ENCODE measurements at places on chromosomes 11 and 22.

- no peak for DNase-seq
Measured at GRCh38 chr22:50193621-50194020, 7.2 kb upstream of the SELENOO start.

- DNase-seq: no peak
Measured at GRCh38 chr22:40363059-40363458, 7.3 kb upstream of the SGSM3 start.

DNA sequence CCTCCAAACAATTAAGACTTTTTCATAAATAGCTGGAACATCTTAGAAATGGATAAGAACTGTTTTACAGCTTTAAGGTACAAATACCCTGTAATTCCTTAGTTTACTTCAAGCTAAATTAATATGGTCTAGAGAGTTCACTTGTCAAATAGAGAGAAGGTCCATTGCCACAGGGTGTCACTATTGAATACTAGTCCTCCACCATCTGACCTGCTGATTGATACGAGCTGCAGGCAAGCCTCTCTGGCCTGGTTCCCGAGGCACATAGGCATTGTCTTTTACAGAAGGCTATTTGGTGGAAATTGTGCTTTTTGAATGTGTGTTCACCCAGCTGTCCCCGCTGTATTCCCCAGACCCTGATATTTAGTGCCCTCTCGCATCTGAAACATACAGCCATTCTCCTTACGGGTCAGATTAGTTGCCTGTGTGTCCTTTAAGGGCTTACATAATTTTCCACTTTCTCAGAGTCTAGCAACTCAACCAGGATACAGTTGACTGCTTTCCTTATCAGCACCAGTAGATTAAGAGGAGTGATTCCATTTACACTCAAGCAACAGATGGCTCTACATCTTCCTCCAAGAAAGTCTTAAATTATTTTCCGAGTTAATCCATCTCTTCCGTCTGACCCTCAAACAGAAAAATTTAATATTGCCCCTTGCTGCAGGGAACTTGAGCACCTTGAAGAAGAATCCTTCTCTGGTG is 788.8 kb upstream of the FAT3 start:
- no peak for DNase-seq

DNA sequence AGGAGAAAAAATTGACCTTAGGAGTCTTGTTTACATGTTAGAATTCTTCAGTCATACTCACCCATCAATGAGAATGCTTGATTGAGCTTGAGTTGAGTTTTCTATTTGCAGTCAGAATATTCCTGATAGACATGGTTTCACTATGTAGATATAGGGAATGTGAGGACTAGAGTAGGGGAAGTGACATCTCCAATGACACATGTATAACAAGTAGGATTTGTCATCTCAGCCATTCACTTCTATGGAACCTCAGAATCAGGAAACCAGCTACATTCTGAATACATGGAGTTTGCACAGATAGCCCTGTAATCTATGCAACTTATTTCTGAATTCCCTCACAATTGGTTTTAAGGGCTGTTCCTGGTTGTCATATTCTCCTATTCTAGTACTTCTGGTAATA is 20.1 kb upstream of the OR9Q1 start:
- DNase-seq: no peak

GRCh38 chr11:22957786-22958185 is 97.5 kb upstream of the CCDC179 start:
- DNase-seq: no peak

- no peak for DNase-seq
Measured at GRCh38 chr11:124090996-124091395, 24.3 kb upstream of the VWA5A start.

GRCh38 chr11:132037467-132037862 is 667.0 kb downstream of the NTM start:
- no peak for DNase-seq

DNA sequence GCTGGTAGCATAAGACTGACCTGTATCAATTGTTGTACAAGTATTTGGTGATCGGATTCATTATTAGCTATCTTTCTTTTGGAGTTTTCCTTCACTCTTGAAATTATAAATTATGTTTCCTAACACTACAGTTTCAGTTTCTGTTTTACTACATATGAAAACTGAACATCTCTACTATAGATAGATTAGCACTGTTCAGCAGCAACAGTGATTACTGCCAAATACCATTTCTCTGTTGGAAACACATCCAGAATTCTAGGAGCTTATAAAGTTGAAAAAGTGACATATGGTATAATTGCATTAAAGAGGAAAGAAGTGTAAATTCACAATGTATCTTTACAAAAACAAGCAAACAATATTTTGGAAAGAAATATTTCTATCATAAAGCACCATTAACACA is 118.5 kb upstream of the GRIA4 start:
- DNase-seq: no peak

- no peak for DNase-seq
Measured at GRCh38 chr11:120565466-120566155, 54.1 kb downstream of the GRIK4 start.

GRCh38 chr11:40924915-40925314 is 534.5 kb downstream of the LRRC4C start:
- no peak for DNase-seq

DNA sequence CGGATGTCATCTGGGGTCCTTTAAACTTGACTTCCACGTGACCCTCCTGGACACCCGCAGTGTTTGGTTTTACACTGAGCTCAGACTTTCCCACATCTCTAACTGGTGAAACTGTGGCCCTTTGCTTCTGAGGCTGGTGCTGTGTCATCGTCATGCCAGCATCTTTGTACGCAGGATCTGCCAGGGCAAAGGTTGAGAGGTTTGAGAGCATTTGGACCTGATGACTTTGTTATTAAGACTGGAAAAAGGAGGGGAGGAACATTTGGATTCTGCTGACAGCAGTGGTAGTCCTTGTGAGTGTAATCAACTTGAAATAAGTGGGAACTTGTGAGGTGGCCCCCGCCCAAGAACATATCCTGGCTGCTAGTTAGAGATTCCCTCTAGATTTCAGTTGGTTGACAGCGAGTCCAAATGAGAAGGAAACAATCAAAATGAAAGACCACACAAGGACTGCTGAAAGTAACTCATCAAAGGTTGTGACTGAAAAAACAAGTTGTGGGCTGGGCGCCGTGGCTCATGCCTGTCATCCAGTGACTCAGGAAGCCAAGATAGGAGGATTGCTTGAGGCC is 102.5 kb downstream of the KIAA1671 start:
- peak; percentile 24 for DNase-seq

- no peak for DNase-seq
Measured at GRCh38 chr11:27976262-27976661, 131.7 kb downstream of the KIF18A start.

DNA sequence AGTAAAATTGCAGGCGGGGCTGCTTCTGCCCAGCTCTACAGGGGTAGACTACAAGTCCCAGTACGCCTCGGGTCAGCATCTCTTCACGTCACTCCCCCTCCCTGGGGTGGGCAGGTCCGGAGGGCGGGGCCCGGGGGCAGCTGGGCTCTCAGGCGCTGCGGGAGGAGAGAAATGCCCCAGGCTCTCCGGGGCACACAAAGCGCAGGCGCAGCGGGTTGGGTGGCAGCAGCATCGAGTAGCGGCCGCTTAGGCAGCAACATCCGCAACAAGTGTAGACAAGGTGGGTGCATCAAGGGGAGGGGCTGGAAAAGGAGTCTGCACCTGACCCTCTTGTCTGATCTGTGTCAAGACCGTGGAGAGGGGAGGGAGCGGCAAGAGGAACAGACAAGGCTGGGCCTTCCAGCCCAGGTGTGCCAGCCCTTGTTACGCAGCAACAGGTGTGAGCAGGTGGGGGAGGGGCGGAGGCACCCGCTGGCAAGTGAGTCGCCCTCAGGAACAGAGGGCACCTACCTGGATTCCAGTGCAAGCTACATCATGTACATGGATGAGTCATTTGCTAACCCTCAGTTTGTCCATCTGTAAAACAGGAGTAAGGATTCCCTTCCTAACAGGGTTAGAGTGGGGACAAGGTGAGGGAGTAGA is 1.2 kb downstream of the PLEKHB1 start:
- peak; percentile 82 for DNase-seq

DNA sequence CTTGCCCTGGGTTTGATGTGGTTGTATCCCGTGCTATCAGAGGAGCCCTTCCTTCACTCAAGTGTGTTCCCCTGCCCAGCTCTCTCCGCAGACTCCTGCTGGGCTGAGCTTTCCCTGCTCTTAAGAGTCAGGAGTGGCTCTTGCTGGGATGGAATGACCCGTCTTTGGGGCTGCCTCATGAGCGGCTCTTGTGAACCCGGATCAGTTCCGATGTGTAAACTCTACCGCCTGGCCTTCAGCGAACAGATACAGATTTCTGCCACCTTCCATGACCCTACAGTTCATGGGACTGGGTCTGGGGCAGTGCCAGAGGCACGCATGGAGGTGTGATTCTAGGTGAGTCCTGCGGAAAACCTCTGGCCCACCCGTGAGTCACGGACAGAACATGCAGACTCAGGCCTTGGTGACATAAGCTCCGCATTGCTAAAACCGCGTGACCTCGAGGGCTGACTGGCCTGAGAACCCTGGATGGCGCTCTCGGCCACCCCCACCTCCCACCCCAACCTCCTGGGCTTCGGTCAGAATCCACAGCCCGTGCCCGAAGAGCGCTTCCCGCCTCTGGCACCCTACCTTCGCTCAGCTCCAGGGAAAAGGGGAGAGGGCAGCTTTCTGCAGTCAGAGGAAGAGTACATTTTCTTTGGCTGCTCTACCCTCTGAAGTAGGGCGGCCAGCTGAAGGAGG is 1.3 kb upstream of the ZBTB16 start:
- DNase-seq: no peak

DNA sequence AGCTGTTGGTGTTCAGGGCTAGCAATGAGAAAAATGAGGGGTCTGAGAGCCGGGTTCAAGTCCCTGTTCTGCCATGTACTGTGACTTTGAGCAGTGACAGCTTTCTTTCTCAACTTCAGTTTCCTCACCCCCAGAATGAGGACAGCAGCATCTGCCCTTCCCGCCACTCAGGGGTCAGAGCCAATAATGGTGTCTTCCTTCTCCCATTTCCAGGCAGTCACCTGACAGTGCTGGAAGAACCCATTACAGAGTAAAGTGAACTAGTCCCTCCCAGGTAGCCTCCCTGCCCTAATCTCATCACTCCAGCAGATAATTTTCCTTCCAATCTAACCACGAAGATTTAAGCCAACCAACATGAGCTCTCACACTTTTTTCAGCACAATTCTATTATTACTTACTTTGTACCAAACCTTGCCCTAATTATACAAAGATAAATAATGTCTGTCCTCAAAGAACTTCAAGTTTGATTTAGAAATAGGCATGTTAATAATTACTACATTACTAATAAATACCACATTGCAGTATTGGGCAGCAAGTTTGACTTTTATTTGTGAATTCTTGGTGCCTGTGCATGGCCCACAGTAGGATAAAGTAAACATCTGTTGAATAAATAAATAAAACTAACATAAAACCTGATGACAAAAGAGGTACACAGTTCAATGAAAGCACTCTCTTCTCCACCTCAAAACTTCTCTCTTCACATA is 61.0 kb downstream of the SERGEF start:
- no peak for DNase-seq

GRCh38 chr22:38214302-38215056 is 12.7 kb downstream of the MAFF start:
- DNase-seq: no peak

- DNase-seq: no peak
Measured at GRCh38 chr11:60840470-60841430, 1.2 kb upstream of the CCDC86 start.

GRCh38 chr11:58316142-58316541 is 42.7 kb downstream of the OR5B17 start:
- DNase-seq: no peak

DNA sequence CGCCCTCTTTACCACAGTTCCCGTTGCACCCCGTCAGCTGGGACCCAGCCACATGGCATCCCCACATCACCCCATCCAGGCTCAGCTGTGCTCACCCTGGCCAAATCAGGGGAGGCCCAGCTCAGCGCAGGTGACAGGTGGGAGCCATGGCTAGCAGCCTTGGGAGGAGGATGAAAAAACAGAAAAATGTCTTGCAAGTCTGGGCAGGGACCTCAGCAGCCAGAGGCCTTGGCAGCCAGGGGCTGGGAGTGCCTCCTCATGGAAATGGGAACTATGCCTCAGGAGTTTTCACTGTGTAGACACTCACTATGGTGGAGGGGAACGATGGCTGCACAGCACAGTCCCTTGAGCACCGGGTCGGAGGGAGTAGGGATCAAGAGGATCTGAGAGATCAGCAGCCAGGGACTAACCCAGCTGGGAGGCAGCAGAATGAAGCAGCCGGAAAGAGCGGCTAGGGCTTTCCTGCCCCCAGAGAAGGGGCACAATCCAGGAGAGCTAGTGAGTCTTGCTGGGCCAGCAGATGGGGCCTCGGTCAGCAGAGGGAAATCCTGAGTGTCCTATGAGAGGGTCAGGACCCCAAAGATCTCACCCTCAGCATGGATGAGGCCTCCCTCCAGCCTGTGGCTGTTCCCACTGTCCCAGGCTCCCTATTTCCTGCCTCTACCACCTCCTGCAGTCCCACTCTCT is 6.2 kb upstream of the FTH1 start:
- DNase-seq: no peak

- DNase-seq: no peak
Measured at GRCh38 chr11:62726915-62727164, 417 bp downstream of the HNRNPUL2 start.

DNA sequence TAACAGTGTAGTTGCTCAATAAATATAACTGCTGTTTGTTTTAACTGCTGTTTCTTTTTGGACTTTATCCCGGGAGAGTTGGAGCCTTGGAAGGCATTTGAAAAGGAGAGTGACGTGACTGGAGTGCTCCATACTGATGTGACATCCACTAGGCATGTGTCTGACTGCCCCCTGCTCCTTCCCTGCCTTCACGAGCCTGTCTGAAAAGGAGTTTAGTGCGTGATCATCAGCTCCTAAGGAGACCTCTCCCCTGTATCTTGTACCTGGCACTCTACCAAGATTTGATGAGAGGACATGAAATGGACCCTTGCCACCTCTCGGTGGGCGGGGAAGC is 22.9 kb downstream of the ZBTB16 start:
- DNase-seq: no peak

DNA sequence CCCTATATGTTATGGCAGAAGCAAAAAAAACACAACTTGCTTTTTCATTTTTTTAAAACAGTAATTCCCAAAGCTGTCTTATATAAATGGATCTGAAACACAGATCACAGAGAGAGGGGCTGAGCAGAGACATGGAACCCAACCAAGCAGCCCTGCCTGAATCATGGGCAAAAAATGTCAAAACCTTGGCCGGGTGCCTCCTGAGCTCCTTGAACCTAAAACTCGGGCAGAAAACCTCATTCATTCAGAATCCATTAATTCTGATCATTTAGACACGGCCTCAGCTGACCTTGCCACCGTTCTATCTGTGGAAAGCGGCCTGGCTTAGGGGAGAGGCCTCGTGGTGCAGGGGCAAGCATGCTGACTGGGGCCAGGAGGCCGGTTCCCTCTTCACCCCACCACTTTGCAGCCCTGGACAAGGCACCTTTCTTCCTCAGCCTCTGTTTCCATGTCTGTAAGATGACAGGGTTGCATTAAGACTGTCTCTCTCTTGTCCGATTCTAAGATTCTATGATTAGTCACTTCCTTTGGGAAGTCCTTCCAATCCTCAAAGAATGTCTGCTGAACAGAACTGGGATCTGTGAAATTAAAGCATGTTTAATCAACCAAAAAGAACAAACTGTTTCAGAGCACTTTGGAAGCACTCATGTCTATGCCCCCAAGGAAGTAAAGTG is 26.0 kb downstream of the TENM4 start:
- no peak for DNase-seq

GRCh38 chr11:122933416-122933815 is 48.2 kb downstream of the BSX start:
- no peak for DNase-seq

Measured in stimulated activated CD8-positive, alpha-beta memory T cell treated with anti-CD3 and anti-CD28 coated beads, Interleukin-15, amount 100 ng/mL, for 4 hours (primary cell).